Frontal cortex (tissue), 4 donors: ENCODE measurements at places on chromosomes 11 and 22. TPM values are rescaled to one million over a fixed set of nuclear protein-coding genes. Genes with fewer than 3 reads are reported as not detected.

DNA sequence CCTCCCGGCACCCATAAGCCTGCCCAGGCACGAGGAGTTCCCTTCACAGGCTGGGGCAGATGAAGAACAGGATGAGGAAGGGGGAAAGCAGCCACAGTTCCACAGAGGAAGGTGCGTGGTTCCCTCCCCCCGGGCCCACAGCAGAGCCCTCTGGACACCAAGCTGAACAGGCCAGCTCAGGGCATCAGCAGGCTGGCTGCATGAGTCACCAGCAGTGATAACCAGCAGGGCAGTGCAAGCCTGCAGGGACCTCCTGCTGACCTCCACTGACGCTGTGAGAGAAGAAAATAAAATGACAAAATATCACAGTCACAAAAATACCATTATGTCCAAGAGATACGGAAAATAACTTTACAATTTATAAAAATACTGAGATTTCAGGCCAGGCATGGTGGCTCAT is 11.5 kb downstream of the RTL6 start:
- no peak for DNase-seq

GRCh38 chr22:22923930-22924329 is 36.3 kb downstream of the IGLL5 start:
- DNase-seq, result no peak

FOLR2 gene
- total RNA-seq, result 5.7 TPM

GRCh38 chr11:104525416-104525815 is 361.5 kb upstream of the PDGFD start:
- no peak for DNase-seq

GRCh38 chr11:19286411-19286810 is 45.7 kb upstream of the E2F8 start:
- no peak for DNase-seq

DPP3 gene
- 39.1 TPM for total RNA-seq

DNA sequence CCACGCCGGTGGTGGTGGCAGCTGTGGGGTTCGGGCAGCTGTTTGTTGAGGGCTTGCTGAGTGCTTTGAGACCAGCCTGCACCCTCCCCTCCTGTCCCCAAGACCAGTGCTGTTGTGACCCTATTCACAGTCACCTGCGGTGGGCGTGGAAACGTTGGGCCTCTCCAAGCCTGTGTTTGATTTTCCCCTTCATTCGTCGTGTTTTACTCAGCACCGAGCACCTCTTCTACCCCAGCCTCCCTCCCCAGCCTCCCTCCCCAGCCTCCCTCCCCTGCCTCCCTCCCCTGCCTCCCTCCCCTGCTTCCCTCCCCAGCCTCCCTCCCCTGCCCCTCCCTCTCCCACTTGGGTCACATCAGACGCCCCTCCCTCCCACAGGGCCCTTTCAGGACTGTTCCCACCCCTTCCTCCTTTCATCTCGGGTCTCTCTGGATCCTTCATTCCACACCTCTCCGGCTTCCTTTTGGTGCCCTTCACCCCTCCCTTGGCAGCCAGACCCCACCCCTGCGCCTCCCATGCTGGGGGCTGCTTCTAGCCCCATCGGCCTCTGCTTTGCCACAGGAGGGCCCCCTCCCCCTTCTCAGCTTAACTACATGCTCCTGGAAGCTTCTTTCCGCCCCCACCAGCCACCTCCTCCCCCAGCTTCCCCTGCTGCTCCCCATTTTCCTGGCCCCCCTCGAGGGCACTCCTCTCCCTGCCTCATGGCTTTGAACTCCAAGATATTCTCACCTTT is 14.8 kb downstream of the FRMD8 start:
- DNase-seq, result no peak

GRCh38 chr11:124608147-124608546 is 3.1 kb upstream of the PANX3 start:
- DNase-seq, result no peak

- no peak for DNase-seq
Measured at GRCh38 chr11:10197091-10197490, 96.9 kb downstream of the SBF2 start.

- no peak for DNase-seq
Measured at GRCh38 chr22:32590556-32590955, 115.9 kb downstream of the FBXO7 start.

GRCh38 chr11:57237204-57237681 is at the start of gene APLNR:
TSS of gene APLNR (minus strand) at chr11:57237250. CDS start at chr11:57237004, 246 bp downstream.
- no peak for DNase-seq

- DNase-seq, result peak; percentile 33
Measured at GRCh38 chr11:133078591-133079404, 453.5 kb downstream of the OPCML start.
